ENCODE measurements at places on chromosomes 7 and 10.

- no peak for DNase-seq
These were observed 540.0 kb downstream of the KCNMA1 start for GRCh38 chr10:77097625-77098024.

- DNase-seq = no peak
These were observed 6.5 kb downstream of the INHBA start for GRCh38 chr7:41696323-41696916.

GRCh38 chr7:90474284-90475210, 5.1 kb downstream of the PTTG1IP2 start:
- DNase-seq = no peak

- DNase-seq = peak; percentile 71
These were observed 64.7 kb downstream of the MACC1 start for GRCh38 chr7:20152511-20152910.

DNA sequence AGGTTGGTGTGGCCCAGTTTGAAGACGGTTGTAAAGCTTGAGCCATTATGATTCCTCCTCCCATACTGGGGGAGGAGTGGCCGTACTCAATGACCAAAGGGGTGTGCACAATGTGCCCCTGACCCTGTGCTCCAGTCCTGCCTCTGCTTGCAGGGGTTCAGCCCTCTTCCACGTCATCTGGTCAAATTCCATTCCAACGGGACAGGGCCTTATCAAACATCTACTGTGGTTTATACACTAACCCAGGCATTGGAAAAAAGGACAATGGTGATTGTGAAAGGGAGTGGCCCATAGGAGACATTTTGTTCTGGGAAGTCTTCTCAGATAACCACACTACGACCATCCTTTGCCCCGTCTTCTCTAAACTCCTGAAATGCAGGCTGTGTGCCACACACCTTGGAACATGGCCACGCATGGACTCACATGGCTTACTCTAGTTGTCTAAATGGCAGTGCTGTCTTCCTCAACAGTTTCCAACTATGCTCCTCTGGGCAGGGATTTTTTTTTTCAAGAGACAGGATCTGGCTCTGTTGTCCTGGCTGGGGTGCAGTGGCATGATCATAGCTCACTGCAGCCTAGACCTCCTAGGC, 103.0 kb downstream of the JCAD start:
- no peak for DNase-seq

- no peak for DNase-seq
These were observed 109.2 kb downstream of the EVX1 start for GRCh38 chr7:27351786-27352185.

DNA sequence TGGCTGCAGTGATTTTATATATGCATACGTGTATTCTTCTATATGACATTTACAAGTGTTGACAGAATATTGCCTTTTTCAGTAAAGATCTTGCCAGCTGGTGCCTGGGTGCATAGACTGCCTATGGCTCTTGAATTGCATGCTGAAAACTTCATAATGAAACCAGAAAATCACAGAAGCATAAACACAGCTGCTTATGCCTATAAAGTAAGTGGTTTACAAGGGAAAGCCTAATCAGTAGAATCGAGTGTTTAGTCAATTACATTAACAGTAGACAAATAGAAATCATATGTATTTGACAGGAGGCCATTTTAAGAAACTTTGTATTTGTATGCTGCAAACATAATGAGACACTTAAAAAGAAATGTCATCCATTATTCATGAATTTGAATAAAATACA, 82.5 kb downstream of the TMEM168 start:
- DNase-seq = peak; percentile 48

GRCh38 chr7:94295850-94296249, 98.8 kb upstream of the COL1A2 start:
- DNase-seq = no peak

DNA sequence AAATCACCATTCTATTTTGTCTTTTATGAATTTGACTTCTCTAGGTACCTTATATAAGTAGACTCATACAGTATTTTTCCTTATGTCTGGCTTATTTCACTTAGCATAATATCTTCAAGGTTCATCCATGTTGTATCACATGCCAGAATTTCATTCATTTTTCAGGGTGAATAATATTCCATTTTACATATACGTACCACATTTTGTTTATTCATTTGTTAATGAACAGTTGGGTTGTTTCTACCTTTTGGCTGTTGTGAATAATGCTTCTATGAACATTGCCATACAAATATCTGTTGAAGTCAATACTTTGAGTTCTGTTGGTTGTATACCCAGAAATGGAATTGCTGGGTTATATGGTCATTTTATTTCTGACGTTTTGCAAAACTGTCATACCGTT, 20.7 kb downstream of the AHCYL2 start:
- DNase-seq = no peak

DNA sequence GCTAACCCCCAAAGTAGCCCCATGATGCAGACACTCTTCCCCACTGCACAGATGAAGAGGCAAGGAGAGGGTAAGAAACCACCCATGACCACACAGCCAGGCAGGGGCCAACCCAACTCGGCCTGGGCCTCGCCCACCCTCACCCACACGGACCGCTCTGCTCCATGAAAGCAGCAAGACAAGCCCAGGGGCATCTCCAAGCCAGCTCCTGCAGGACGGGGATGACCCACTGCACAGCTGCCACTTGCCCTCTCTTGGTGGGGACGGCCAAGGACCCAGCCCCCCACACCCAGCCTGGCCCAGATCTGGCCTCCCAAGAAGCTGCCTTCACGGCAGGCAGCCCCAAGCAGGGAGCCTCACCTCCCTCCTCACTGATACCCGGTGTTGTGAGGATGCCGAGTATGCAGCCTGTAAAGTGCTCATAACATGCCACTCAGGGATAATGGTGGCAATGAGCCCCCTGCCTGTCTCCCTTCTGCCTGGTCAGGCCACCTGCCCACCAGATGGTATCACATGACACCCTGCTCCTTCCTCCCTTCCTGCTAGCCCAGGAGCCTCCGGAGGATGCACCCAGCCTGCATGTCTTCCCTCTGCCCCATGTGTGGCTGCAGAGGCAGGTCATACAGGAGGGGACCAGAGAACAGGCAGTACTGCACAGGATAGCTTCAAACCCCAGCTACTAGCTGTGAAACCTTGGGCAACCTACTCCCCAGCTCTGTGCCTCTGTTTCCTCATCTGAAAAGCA, 23.3 kb downstream of the OGDHL start:
- DNase-seq = no peak

GRCh38 chr10:71829171-71829570, 21.9 kb downstream of the PSAP start:
- DNase-seq = no peak

- DNase-seq = no peak
These were observed 749.1 kb upstream of the SORCS1 start for GRCh38 chr10:107913317-107914294.

DNA sequence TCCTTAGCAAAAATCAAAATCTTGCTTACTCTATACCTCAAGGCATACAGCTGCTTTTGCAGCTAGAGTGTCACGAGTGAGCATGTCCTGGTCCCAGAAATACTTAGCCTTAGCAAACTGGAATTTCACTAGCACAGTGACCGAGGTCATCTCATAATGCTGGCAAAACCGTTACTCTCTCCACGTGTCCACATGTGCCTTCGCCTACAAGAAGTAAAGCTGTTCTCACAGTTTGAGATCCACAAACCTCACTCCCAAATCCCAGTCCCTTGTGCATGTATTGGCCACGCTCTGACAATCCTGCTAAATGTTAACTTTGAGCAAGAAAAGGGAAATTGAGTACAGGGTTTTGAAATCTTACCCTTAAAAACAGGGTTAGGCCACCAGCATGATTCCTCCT, 111.0 kb upstream of the PLXDC2 start:
- DNase-seq = no peak

DNA sequence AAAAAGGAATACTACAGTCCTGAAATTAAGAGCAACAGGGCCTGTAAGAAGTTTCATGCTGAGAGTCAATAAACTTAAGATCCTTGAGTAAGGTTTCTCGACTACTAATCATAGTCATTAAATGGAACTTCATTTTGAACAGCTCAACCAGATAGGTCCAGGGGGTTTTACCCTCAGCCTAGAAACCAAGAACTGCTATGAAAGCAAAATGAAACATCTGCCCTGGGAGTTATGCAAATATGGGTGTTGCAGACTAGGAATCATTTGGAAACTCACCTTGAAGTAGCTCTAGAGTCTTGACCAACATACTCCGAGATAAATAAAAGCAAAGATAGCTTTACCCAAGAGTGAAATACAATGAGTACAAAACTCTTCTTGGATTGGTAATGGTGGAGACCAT, 128.0 kb downstream of the HGF start:
- DNase-seq = no peak

GRCh38 chr7:18520450-18521235, 25.1 kb downstream of the HDAC9 start:
- DNase-seq = no peak

GRCh38 chr7:93981480-93981874, 22.7 kb downstream of the BET1 start:
- no peak for DNase-seq

GRCh38 chr10:12791728-12792127, 209.8 kb downstream of the CCDC3 start:
- no peak for DNase-seq

- no peak for DNase-seq
These were observed 705.0 kb downstream of the PARD3 start for GRCh38 chr10:34109952-34110702.

DNA sequence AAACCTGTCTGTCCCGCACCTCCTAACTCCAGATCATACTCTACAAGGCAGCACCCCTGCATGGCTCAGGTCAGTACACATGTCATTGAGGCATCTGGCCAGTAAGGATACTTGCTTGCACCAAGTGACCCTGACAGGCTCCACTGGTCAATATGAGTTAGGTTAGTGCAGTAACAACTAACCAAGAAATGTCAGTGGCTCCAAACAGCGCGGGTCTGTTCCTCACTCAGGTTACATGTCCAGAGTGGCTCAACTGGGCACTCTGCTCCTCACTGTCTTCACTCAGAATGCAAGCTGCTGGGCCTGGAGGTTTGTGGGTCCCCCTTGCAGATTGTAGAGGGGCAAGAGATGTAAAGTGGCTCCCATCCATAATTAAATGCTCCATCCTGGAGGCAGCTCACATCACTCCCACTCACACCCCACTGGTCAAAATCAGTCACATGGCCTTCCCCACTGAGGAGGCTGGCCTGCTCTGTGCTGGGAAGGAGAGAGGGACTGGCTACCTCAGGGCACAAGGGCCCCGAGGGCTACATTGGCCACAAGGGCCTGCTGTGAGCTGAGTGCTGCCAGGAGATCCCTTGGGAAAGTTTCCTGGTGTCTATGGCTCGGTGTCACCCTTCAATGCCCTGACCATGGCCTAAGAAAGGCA, 109.1 kb upstream of the GDF10 start:
- no peak for DNase-seq

Measured in DMS79 treated with DMSO at 0.1 percent for 48 hours (cell line).